ENCODE measurements at places on chromosomes 4 and X. TPM values are rescaled to one million over a fixed set of nuclear protein-coding genes. Genes with fewer than 3 reads are reported as not detected.

- DNase-seq: no peak
Observed at GRCh38 chrX:39982948-39983347, 114.8 kb downstream of the BCOR start.

- DNase-seq: no peak
Observed at GRCh38 chr4:81164623-81165416, 50.2 kb downstream of the PRKG2 start.

DNA sequence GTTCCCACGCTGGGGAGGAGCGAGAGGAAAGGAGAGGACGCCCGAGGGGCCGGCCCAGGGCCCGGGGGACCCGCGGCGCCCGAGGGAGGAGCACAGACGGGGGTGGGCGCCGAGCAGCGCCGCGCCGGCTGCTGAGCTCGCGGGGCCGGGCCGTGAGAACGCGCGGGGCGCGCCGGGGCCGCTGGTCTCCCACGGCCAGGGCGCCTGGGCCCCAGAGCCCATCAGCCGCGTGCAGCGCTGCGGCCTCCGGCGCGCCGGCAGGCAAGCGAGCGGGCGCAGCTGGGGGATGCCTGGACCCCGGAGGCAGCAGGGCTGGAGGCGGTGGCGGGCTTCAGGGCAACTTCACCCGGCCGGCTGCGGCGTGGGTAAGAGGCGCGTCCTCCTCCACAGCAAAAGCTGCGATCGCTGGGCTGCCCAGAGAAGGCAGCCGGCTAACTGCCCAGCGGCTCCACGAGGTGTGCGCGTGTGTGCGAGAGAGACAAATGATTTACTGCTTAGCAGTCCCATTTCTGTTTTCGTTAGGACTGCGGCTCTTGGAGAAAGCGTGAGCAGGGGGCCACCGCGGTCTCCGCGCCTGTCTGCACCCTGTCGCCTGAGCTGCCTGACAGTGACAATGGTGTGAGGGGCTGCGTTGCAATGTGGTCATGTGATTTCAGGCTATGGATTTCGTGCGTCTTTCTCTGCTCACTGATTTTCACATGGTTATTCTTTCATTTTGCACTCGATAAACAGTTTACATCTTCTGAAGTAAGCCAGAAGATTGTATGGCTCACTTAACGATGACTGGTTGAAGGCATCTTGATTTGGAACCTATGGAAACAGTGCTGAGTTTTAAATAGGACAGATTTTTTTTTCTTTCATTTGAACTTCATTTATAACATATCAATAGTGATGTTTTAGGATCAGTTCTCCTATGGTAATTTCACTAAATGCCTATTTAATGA, 1.2 kb downstream of the GUCY1A1 start:
- DNase-seq: no peak

YIPF6 gene
- total RNA-seq: 12.3 TPM

DNA sequence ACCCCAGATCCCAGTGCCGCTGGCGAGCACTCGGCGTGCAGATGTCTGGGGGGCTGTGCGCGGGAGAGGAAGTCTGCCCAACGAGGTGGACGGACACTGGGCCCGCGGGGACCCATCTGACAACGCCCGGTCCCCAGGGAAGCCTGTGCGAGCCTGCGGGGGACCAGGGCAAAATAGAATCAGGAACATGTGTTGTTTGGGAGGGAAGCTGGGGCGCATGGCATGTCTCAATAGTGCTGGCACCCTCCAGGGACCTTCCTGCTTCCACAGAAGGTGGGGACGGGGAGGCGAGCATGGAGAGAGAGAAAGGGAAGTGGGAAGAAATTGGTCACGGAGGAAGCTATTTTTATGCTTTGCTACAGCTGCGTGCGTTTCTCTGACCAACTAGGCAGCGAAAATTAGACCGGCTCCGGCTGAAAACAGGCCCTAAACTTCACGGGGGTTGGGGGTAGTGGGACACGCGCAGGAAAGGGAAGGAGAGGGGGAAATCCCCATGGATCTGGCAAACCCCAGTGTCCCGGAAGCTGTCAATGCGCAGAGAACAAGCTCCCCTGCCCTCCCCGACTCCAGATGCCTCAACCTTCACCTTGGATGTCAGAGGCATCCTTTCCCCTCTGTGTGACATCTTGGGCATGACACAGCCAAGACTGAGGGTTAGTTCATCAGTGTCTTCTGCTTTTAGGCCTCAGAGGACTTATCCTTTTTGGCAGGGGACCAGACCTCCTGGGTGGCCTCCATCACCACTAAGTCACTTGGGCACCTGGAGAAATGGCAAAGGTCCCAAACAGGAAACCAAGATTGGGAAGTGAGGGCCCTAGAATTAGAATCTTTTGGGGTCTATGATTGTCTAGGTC, 169.8 kb upstream of the BCOR start:
- no peak for DNase-seq

GAGE12C gene
- not detected for total RNA-seq

DNA sequence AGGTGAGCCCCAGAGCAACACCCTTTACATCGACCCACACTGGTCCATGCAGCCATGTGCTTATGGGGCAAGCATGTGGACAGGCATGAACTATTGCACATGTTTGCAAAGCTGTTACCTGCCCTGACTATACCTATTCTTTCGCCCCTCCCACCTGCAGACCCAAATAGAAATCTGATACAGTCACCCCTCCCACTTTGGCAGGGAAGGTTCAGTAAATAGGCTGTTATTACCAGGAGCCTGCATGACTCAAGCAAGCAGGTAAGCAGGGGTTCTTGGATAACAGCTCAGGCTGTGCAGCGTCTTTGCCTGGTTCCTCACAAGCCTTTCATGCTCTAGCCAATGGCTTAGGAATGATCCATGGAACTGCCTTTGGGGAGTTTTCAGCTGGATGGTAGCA, 122.7 kb upstream of the DIPK2B start:
- DNase-seq: no peak

DNA sequence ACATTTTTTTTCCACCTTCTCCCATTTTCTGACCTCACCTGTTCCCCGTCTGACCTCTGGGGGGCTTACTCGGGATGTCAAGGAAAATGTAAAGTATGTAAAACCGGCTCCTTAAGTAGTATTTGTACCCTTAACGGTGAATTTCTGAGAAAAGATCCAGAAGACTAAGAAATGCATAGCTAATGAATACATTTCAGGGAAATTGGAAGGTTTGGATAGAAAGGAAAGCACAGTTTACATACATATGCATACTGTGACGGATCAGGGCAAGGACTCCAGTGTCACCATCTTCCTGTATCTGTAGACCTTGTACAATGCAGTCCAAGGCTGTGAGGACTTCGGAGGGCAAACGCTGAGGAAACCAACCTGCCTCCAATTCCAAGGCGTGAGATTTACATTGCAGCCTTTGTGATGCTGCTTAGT, 2185.9 kb upstream of the TENM3 start:
- DNase-seq: no peak

DNA sequence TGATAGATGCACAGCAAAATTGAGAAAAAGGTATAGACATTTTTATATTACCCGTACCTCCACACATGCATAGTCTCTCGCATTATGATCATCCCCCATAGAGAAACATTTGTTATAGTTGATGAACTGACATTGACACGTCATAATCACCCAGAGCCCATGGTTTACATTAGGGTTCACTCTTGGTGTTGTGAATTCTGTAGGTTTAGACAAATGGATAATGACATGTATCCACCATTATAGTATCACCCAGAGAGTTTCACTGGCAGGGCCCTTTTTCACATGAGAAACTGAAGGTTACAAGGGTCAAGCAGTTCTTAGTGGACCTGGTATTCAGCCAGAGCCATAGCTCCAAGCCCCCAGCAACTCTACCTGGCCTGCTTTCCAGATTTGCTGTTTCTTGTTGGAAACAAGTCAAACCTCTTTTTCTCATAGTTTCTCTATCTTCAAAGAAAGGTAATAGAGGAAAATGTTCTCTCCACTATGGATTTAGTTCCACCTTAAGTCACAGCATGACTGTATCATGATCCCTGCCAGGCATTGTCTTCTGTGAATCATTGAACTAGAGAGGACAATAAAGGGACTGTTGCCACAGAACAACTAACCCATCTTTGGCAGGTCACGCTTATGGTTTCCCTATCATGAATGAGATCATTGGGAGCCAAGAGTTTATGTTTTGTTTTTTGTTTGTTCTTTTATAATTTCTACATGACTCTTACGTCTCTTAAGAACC, 64.0 kb downstream of the HHIP start:
- DNase-seq: no peak

- DNase-seq: no peak
Observed at GRCh38 chr4:55440786-55441185, 45.0 kb downstream of the TMEM165 start.

- DNase-seq: no peak
Observed at GRCh38 chr4:138869631-138870030, 145.9 kb upstream of the NOCT start.

DNA sequence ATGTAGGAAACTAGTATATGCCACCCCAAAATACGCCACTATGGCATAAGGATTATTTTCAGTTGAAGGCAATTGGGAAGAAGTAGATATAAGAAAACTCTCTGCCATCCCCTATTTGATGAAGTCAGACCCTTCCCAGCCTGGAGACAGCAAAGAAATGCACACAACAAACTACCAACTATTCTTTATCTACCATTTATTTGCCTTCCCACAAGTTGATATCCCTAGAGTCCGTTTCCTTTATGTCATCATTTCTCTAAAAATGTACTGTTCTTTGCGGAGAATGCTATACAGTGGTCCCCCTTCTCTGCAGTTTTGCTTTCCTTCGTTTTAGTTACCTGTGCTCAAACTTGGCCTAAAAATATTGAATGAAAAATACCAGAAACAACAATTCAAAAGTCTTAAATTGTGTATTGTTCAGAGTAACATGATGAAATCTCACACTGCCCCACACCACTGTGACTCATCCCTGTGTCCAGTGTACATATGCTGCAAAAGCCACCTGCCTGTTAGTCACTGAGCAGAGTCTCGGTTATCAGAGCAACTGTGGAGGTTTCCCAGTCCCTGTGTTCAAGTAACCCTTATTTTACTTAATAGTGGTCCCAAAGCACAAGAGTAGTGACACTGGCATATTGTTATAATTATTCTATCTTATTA, 152.3 kb downstream of the WDFY3 start:
- no peak for DNase-seq

GRCh38 chr4:2305766-2306501, 44.0 kb upstream of the MXD4 start:
- DNase-seq: no peak

CSAG2 gene
- not detected for total RNA-seq

DNA sequence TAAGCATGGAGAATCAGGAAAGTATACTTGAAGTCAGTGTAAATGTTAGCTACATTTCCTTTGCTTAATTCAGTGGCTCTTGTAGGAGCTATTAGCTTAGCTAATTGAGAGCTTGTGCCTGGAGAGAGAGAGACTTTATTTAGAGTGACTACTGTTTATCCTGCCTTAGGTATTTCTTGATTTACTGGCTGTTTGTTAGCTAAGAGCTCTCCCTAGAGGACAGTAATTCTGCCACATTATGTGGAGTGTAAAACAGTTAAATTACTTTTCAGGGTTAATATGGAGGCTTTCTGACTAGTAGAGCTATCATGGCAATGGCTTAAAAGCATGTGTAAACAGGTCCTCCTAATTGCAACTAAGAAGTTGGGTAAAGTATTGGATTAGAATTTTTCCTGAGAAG, 306.5 kb upstream of the TECRL start:
- DNase-seq: no peak

TCEAL6 gene
- total RNA-seq: not detected

GRCh38 chr4:182916483-182917181, 554 bp downstream of the DCTD start:
- DNase-seq: no peak

GRCh38 chr4:5157791-5158770, 106.8 kb downstream of the STK32B start:
- DNase-seq: no peak

TAF7L gene
- total RNA-seq: not detected

DNA sequence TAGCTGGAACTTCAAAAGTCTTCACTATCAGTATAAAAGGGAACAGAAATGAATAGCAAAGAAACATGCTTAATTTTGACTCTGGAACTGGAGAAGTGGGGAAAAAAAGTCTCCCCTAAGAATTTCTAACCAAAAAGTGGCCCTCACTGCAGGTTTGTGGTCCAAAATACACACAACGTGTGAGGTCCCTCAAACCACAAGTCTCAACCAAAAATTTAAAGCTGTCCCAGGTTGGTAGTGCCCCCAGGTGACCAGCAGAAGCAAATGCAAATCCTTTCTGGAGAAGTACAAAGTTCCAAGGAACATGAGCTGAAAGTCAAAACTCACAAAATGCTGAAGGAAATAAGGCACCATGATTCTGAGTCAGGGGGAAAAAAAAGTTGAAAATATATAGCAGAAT, 23.6 kb upstream of the VAMP7 start:
- DNase-seq: no peak

CXorf58 gene
- total RNA-seq: not detected

ADGRA3 gene
- 5.0 TPM for total RNA-seq

SATL1 gene
- not detected for total RNA-seq

CDS1 gene
- total RNA-seq: 0.95 TPM

GRCh38 chrX:133527415-133527814, 112.1 kb upstream of the GPC4 start:
- no peak for DNase-seq

ASMT gene
- total RNA-seq: not detected

GRCh38 chr4:177032341-177032740, 239.6 kb upstream of the VEGFC start:
- DNase-seq: no peak

ZMAT1 gene
- total RNA-seq: 32.2 TPM

- no peak for DNase-seq
Observed at GRCh38 chrX:38799995-38800580, 1.2 kb upstream of the MID1IP1 start.

Measured in naive thymus-derived CD4-positive, alpha-beta T cell (primary cell).